Stimulated activated CD4-positive, alpha-beta T cell treated with anti-CD3 and anti-CD28 coated beads, Interleukin-1b, Interleukin-23, amount 100 ng/mL, for 1 hour (primary cell): ENCODE measurements at places on chromosomes 4 and X.

DNA sequence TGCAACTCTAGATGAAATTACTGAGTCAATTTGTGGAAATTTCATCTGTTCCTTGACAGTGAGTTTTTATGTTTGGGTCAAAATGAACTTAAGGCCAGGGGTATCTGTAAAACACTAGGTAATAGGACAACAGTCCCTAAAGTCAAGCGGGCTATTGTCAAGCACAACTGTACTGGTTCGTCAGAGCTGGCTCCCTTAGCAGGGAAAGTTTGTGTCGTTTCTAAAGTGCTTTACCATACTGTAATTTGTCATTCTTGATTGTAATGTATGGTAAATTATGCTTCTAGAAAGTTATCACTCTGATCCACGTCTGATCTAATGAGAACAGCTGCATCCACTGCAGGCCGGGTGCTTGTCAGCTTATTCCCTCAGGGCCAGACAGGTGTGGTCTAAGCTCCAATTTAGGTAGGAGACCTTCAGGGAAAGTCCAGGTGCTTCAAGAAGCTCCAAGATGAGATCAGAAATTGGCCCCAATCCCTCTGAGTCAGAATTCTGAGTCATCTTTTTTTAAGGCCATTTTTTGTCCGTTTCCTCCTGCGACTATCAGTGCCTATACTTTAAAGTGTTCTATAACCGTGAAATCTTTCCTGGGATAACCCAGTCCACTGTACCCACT, 92.2 kb downstream of the PALLD start:
- no peak for DNase-seq

DNA sequence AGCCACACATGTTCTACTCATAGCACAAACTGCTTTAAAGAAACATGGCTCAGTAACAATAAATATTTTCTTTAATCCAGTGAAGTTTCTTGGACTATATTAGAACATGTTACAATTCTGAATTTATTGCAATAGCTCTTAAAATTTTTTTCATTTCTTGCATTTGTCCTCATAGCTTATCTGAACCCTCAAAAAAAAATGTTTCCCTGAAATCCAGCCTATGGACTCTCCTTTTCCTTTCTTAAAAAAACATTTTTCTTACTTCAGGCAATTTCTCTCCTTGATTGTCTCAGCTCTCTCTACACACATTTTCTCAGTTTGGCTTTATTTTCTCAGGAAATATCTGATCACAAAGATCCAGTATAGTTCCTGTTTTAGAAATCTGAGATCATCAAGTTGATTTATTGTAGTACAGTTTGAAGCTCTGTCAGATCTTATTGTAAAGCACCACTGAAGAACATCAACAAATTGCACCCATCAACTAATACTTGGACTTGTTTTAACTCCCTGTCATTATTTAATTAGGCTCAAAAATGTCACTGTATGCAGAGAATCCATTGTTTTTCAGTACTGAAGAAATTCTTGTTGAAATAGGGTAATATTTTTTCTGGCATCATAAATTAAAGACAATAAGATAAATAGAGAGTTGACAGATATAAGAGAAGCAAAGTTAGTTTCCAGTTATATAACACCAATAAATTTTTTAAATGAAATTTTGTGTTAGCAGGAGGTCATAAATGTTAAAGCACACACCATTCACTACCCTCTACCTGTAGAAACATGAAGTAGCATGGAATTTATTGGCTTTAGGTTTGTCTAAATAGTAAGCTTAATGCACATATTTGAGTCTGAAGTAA, 317.7 kb downstream of the ARHGAP24 start:
- no peak for DNase-seq

DNA sequence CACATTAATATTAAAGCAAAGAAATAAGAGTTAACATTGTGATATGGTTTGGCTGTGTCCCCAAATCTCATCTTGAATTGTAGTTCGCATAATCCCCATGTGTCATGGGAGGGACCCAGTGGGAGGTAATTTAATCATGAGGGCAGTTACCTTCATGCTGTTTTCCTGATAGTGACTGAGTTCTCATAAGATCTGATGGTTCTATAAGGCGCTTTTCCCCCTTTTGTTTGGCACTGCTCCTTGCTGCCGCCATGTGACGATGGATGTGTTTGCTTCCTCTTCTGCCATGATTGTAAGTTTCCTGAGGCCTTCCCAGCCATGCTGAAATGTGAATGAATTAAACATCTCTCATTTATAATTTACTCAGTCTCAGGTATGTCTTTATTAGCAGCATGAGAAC, 153.8 kb upstream of the GALNT7 start:
- DNase-seq, result no peak

GRCh38 chrX:53094582-53094905, 602 bp downstream of the KANTR start:
- DNase-seq, result no peak

DNA sequence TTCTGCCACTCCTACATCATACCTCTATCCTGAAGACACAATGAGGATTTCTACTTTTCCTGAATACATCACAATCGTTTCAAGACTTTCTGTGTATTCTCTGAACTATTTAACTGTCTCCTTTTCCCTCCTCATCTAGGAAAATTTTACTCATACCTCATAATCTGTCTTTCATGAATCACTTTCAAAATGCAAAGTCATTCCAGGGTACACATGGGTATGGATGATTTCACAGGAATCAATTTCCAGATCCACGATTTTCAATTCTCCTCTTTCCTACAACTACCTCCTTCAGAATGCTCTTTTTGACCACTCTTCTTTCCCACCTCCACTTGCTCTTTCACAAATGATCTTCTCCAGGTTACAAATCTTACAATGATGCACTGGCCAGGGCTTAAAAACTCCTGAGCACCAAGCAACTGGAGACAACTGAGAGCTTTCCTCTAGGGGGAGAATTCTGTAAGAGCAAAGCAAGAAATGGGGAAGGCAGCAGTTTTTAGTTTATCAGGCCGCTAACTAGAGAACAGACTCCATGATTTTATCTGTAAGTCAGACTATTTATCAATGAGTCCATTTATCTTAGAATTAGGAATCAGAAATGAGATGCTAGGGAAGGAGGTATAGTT, 116.4 kb downstream of the PPP3CA start:
- DNase-seq, result no peak

GRCh38 chr4:152974468-152975379, 38.6 kb downstream of the FHDC1 start:
- DNase-seq, result no peak

DNA sequence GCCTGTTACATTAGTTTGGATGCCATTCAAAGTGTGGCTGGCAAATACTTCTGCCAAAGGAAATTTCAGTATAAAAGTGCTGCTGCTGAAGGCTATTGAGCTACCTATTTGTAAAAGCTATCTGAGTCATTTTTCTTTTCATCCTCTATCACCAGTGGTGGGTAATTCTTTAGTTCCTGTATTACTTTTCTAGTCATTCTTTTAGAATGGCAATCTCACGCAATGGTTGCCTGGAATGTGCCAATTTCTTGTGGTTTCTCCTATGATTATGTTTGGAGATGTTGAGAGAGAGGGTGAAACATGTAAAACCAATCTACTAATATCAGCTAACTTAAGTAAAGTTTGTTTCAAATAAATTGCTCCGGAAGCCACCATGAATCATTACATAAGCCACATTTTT, 685.0 kb downstream of the RAPGEF2 start:
- no peak for DNase-seq

DNA sequence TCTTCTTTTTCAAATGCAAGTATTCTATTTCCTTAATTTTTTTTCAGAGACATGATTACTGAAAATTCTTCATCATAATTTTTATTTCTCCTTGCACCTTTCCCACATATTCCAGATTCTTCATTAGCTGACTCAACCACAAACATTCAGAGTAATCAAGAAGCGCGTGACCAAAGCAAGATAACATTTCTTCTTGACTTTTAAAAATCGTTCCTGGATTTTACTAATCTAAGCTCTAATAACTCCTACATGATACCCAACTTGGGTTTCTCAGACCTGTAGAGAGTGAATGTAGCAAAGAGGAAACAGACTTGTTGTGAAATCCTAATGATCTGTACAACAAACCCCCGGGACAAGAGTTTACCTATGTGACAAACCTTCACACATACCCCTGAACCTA, 615.0 kb downstream of the TMA16 start:
- no peak for DNase-seq

GRCh38 chr4:95190751-95191436, 357.9 kb downstream of the UNC5C start:
- no peak for DNase-seq

DNA sequence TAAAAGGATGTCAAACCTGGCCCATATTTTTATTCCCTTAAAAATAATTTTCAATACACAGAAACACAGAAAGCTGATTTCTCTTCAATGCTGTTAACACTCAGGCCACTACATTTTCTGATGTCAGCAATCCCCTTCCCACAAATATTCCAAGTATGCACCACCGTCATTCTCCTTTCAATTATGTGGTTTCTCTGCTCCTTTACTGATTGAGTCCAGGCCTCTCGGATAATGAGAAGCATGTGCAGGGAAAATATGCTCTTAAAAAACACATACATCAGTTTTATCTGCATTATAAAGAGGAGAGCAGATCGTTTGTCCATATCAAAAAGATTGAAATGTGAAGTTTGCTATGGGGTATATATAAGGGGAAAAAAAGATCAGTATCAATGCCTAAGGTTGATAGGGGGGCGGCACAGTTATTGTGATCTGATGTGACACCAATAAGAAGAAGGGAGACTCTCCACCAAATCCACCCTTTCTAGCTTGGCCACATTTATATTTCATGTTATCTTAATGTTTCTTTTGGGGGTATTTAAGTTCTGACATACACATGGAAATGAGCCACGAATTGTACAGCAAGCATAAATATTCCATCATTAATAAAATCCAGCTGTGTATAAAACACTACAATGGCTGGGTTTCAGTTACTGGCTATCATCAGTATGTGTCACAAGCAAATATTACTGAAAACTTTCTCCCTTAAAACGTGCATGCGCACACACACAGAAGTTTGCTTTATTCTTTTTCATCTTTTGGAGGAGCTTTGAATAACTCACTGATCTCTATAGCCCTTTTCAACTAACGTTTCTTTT, 6.4 kb downstream of the AMOT start:
- no peak for DNase-seq

DNA sequence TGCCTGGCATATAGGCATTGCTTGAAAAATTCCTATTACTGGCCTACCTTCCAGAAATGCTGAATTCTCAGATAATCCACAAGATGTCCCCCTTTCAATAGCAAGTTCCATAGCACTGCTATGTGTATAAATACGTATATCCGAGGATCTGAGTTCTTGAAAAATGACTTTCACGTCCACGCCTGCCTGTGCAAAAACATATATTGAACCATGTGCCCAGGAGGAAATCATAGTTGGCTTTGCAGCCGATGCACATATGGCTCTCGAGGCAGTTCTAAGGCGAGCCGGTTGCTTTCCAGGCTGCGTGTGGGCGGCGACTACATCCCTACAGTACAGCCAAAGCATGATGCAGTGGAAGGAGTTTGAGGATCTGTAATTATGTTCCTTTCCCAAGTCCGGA, 55.4 kb upstream of the ESX1 start:
- no peak for DNase-seq

- DNase-seq, result no peak
Measured at GRCh38 chrX:24332878-24333277, 19.0 kb upstream of the SUPT20HL2 start.

- DNase-seq, result no peak
Measured at GRCh38 chrX:118571836-118572235, 76.2 kb downstream of the DOCK11 start.

DNA sequence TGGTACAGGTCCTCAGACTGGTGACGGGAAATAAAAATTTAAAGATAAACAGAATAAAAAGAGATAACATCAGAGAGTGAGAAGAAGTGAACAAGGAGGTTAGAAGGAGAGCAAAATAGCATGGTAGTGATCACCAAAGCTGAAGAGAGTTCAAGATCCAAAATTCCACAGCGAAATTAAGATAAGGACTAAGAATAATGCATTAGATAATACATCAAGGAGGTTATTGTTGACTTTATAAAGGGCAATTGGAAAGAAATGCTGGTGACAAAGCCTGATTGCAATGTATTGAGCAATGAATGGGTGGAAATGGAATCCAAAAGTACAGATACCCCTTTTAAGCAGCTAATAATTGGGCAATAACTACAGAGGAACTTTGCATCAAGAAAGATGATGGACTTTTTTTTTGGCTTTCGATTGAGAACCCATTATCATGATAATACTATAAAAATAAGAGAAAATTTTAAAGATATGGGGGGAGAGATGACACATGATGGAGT, 101.6 kb upstream of the MAP9 start:
- no peak for DNase-seq

DNA sequence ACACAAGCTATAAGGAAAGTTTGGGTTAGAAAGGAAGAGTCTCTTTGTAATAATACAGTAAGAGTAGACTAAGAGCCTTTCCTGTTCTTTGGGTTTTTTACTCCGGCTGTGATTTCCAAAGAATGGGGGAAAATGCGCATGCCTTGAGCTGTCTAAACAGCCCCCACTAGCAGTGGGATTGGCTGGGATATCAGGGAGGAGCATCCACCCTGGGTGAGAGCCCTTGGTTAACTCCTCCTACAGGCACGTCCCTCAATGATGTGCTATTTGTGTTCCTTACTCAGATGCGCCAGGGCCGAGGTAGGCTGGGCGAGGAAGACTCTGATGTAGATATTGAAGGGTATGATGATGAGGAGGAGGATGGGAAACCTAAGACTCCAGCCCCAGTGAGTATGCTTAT, 74.0 kb upstream of the OGT start:
- DNase-seq, result no peak

DNA sequence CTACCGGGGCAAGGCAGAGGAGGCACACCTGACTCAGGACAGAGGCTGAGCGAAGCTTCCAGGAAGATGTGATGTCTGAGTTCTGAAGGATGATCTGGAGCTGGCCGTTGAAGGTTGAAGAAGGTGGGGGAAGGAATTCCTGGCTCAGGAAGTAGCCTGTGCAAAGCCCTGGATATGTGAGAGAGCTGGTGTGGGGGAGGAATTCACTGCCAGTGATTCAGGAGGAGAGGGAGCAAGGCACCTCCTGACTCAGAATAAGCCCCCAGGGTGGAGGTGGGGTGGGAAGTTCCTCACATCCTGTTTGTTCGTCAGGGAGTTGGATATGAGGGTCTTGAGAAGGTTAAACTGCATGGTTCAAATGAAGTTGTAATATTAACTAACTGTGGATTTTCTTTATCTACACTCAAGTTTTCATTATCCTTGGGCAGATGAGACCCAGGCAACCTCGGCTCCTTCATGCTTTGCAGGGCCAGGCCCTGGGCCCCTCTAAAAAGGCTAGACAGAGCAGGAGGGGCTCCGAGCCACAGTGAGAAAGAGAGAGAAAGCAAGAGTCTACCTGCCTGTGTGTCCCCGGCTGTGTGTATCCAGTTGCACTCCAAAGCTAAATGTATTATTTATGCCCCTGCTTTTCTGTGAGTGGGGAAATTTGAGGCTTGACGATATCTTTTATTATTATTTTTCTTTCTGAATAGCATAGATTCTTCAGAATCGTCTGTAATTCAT, 7.1 kb downstream of the NHSL2 start:
- DNase-seq, result no peak

GRCh38 chr4:189858435-189858834, 82.2 kb upstream of the FRG1 start:
- DNase-seq, result no peak

- no peak for DNase-seq
Measured at GRCh38 chr4:136395212-136395722, 1137.0 kb downstream of the PCDH18 start.

GRCh38 chr4:118012142-118012541, 22.1 kb upstream of the NDST3 start:
- DNase-seq, result no peak
